ENCODE measurements at places on chromosomes 7 and 10. TPM values are rescaled to one million over a fixed set of nuclear protein-coding genes. Genes with fewer than 3 reads are reported as not detected.

SPDYE9 gene
- total RNA-seq: not detected

ZNF503 gene
- total RNA-seq: 7.7 TPM

DKK1 gene
- 266 TPM for total RNA-seq

SFMBT2 gene
- 0.14 TPM for total RNA-seq

PCLO gene
- 0.59 TPM for total RNA-seq

EMX2 gene
- total RNA-seq: 0.59 TPM

SVOPL gene
- under 0.01 TPM for total RNA-seq

CPED1 gene
- 12.8 TPM for total RNA-seq

SEMA3E gene
- total RNA-seq: 0.18 TPM

VAX1 gene
- not detected for total RNA-seq

HTR5A gene
- not detected for total RNA-seq

DNAJC9 gene
- total RNA-seq: 34.3 TPM

PRPS1L1 gene
- total RNA-seq: not detected

ST7 gene
- total RNA-seq: 20.3 TPM

HOXA4 gene
- total RNA-seq: 0.89 TPM

TUBAL3 gene
- not detected for total RNA-seq

STAG3 gene
- 0.88 TPM for total RNA-seq

ARHGEF35 gene
- 0.59 TPM for total RNA-seq

AKR1C8 gene
- total RNA-seq: not detected

TMEM229A gene
- not detected for total RNA-seq

ERVW-1 gene
- total RNA-seq: not detected

PKD2L1 gene
- total RNA-seq: not detected

SLC13A1 gene
- not detected for total RNA-seq

TMEM184A gene
- total RNA-seq: not detected

PNLIP gene
- not detected for total RNA-seq

RNF32 gene
- 0.69 TPM for total RNA-seq

ERV3-1 gene
- total RNA-seq: 10.1 TPM

DGKI gene
- 15.5 TPM for total RNA-seq

TAC1 gene
- not detected for total RNA-seq

FZD1 gene
- 8.3 TPM for total RNA-seq

LIPJ gene
- total RNA-seq: not detected

SUMF2 gene
- total RNA-seq: 174 TPM

CASP2 gene
- 5.9 TPM for total RNA-seq

RARRES2 gene
- total RNA-seq: not detected

FAM241B gene
- 0.89 TPM for total RNA-seq

HKDC1 gene
- total RNA-seq: 0.59 TPM

FAM131B gene
- total RNA-seq: 4.0 TPM

PTN gene
- 7.7 TPM for total RNA-seq

ELN gene
- 0.59 TPM for total RNA-seq

PDE6C gene
- total RNA-seq: not detected

MDH2 gene
- 28.5 TPM for total RNA-seq

TMEM213 gene
- not detected for total RNA-seq

PON3 gene
- total RNA-seq: not detected

ZNRF2 gene
- total RNA-seq: 2.5 TPM

NEURL1 gene
- total RNA-seq: 0.59 TPM

All from smooth muscle cell of the umbilical artery (primary cell).